ENCODE measurements at places on chromosomes 2 and 18. TPM values are rescaled to one million over a fixed set of nuclear protein-coding genes. Genes with fewer than 3 reads are reported as not detected.
A peak's percentile ranks its signal among the peaks of the same experiment; 100 is the strongest.

GRCh38 chr2:69216535-69217332 lies 170.3 kb downstream of the GFPT1 start:
- DNase-seq, result no peak
- H3K4me3 ChIP-seq, result no peak overlapping the region
- H3K27ac ChIP-seq, result no peak overlapping the region
- peaks cover 10% of the 10 kb centered on the region for H3K4me1 ChIP-seq
- peaks cover 1% of the 10 kb centered on the region for H3K36me3 ChIP-seq

DNA sequence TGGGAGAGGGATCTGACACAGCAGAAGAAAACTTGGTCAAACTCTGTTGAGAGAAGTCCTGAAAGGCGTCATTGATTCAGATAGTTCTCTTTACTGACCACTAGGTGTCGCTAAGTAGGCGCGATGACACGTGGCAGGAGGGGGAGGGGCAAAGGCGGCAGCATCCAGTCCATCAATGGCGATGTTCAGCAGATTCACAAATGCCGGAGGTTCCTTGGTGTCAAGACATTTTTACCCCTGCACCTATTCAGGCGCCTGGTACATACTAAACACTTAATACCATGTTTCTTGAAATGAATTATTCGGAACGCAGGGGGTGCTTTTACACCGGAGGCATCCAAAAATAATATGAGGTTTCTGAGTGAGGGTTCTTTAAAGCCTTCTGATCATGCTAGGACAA lies 3.0 kb upstream of the PLEK start:
- no peaks in the 10 kb centered on the region for H3K27me3 ChIP-seq
- no peak overlapping the region for H3K4me3 ChIP-seq
- H3K36me3 ChIP-seq, result no peaks in the 10 kb centered on the region
- no peaks in the 10 kb centered on the region for H3K4me1 ChIP-seq
- peak; percentile 90 for DNase-seq

- no peaks in the 10 kb centered on the region for H3K4me1 ChIP-seq
- H3K36me3 ChIP-seq, result no peaks in the 10 kb centered on the region
- no peak overlapping the region for H3K27ac ChIP-seq
- H3K27me3 ChIP-seq, result no peaks in the 10 kb centered on the region
- H3K4me3 ChIP-seq, result no peak overlapping the region
These were observed 99.7 kb upstream of the MGAT4A start for GRCh38 chr2:98830571-98831145.

DNA sequence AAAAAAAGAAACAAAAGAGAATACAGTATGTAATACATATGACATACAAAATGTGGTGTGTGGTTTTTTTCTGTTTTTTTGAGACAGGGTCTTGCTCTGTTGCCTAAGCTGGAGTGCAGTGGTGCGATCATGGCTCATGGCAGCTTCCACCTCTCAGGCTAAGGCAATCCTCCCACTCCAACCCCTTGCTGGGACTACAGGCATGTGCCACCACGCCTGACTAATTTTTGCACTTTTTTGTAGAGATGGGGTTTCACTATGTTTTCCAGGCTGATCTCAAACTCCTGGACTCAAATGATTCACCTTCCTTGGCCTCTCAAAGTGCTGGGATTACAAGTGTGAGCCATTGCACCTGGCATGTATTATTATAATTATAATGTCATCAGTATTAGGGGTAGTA lies 38.9 kb downstream of the DHX57 start:
- no peak for DNase-seq
- H3K4me1 ChIP-seq, result no peaks in the 10 kb centered on the region
- no peaks in the 10 kb centered on the region for H3K27me3 ChIP-seq
- no peak overlapping the region for H3K4me3 ChIP-seq
- H3K27ac ChIP-seq, result no peak overlapping the region

DNA sequence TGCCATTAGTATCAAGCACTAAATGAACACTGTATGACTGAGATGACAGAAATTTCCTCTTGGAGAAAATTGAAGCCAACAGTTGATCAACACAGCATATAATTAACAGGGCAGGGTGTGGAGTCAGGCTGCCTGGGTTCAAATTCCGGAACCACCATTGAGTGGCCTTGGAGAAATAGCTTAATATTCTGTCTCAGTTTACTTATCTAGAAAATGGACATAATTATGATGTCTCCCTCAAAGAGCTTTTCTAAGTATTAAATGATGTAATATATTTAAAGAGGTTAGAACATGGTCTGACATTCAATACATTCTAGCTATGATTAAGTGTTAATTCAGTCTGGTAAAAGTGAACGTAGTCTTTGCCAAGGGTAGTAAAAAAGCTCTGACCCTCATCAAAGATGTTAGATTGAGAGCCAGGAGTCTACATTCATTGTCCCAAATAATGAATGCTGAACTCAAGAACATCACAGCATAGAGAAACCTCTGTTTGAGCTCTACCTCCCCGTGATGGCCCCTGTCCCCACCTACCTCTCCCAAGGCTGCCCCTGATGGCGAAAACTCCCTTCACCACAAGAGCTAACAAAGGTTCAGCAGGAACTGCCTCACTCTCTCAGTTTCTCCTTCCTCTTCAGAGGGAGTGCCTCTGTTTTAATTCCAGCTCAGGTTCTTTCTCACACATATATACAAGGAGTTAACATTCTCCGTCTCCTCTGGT lies 2.7 kb upstream of the VWA3B start:
- no peak overlapping the region for H3K27ac ChIP-seq
- H3K4me3 ChIP-seq, result no peak overlapping the region
- no peaks in the 10 kb centered on the region for H3K27me3 ChIP-seq

DNA sequence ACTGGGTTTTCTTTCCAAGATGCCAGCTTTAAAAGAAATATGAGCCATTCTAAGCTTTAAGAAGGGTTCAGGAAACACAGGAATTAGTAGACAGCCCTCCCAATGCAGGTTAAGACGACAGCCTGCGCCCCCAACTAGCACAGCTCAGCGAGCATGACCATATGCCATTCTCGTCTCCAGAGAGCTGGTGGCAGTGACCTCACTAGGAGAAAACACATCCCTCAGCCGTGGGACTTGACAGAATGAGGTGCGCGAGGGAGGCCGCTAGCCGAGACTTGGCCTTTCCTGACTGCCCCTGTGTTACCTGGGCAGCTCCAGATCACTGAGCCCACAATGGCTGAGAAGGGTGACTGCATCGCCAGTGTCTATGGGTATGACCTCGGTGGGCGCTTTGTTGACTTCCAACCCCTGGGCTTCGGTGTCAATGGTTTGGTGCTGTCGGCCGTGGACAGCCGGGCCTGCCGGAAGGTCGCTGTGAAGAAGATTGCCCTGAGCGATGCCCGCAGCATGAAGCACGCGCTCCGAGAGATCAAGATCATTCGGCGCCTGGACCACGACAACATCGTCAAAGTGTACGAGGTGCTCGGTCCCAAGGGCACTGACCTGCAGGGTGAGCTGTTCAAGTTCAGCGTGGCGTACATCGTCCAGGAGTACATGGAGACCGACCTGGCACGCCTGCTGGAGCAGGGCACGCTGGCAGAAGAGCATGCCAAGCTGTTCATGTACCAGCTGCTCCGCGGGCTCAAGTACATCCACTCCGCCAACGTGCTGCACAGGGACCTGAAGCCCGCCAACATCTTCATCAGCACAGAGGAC lies 103.9 kb downstream of the MAPK4 start:
- no peaks in the 10 kb centered on the region for H3K27me3 ChIP-seq
- H3K27ac ChIP-seq, result no peak overlapping the region
- no peak overlapping the region for H3K4me3 ChIP-seq
- no peak for DNase-seq

DNA sequence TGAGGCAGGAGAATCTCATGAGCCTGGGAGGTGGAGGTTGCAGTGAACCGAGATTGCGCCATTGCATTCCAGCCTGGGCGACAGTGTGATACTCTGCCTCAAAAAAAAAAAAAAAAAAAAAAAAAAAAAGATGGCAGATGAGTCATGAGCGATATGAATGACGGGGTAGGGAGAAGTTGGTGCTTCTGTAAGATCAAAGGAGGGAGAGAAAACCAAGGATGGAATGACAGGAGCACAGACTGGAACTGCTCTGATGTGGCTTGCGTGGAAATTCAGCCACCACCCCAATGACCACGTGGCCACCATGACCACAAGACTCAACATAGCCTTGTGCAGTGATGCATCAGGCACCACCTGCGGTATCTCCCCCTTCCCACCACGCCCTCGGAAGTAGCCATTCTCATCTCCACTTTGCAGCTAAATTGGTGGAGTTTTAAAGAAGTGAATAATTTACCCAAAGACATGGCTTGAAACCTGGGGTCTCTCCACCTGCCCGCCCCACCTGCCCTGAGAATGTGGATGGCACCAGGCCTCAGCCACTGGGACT lies 96.0 kb downstream of the ACKR3 start:
- H3K4me3 ChIP-seq, result no peak overlapping the region
- no peak for DNase-seq
- no peaks in the 10 kb centered on the region for H3K36me3 ChIP-seq
- no peaks in the 10 kb centered on the region for H3K27me3 ChIP-seq
- H3K4me1 ChIP-seq, result no peaks in the 10 kb centered on the region

- no peaks in the 10 kb centered on the region for H3K27me3 ChIP-seq
- DNase-seq, result no peak
- no peaks in the 10 kb centered on the region for H3K36me3 ChIP-seq
- H3K4me1 ChIP-seq, result no peaks in the 10 kb centered on the region
- no peak overlapping the region for H3K27ac ChIP-seq
- no peak overlapping the region for H3K4me3 ChIP-seq
These were observed 133.5 kb upstream of the SLC14A2 start for GRCh38 chr18:45481821-45482220.

GRCh38 chr2:29841386-29842004 lies 79.9 kb downstream of the ALK start:
- H3K4me1 ChIP-seq, result peaks cover 2% of the 10 kb centered on the region
- H3K4me3 ChIP-seq, result no peak overlapping the region
- H3K27me3 ChIP-seq, result no peaks in the 10 kb centered on the region
- no peaks in the 10 kb centered on the region for H3K36me3 ChIP-seq
- DNase-seq, result no peak
- no peak overlapping the region for H3K27ac ChIP-seq

DNA sequence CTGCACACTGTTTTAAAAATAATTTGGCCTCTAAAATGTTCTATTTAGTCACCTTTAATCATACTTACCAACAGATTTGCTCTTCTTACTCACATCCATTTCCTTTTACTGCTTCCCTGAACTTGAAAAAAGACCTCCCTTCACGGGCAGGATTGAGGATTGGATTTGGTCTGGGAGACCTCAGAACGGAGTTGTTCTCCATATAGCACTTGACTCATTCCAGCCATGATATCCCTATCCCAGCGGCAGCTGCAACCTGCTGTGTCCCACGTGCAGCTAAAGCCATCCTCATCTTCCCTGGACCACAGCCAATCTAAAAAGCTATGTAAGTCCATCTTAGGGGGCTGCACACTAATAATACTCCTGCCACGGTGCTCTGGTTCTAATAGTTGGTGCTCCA lies 97.0 kb upstream of the PTPRM start:
- no peak for DNase-seq
- H3K27ac ChIP-seq, result no peak overlapping the region
- no peak overlapping the region for H3K4me3 ChIP-seq
- no peaks in the 10 kb centered on the region for H3K27me3 ChIP-seq
- H3K36me3 ChIP-seq, result no peaks in the 10 kb centered on the region

DNA sequence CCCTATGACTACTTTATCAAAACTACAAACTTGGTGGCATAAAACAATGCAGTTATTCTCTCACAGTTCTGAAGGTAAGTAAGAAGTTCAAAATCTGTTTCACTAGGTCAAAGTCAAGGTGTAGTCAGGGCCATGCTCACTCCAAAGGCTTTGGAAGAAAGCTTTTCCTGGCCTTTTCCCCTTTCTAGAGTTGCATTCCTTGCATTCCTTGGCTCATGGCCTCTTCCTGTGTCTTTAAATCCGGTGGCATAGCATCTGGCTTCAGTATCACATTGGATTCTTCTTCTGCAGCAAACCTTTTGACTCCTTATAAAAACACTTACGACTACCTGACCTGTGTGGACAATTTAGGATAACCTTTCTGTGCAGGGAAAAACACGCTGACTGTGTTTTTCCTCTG lies 543.5 kb upstream of the HNMT start:
- no peak for DNase-seq
- H3K4me1 ChIP-seq, result no peaks in the 10 kb centered on the region
- no peaks in the 10 kb centered on the region for H3K36me3 ChIP-seq
- H3K27ac ChIP-seq, result no peak overlapping the region

DNA sequence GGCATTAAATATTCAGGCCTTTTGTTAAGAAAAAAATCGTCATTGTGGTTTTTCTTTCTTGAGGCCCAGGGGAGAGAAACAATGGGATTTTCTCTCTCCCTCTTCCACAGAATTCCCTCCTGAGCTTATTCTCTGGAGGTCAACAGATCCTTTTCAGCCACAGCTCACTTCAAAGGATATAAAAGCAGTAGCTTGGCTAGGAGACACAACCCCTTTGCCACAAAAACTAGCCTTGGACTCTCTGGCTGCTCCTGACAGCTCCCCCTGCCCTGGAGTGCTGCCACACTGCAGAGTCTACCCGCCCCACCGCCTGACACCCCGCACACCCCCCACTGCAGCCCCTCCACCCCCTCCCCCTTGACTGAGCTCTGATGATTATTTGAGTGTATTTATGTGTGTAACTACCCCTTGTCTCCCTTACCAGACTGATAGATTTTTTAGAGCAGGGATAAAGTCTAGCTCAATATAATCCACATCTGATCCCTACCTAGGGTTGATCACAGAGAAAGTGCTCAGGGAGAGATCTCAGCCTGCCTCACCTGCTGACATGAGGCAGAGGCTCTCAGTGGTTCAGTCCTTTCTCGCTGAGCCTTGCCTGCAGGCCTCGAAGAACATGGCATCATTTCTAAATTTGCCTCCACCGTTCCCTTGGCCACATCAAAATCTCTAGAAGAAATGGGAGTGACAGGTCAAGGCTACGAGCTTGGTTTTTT lies 132.2 kb upstream of the SP5 start:
- no peak overlapping the region for H3K27ac ChIP-seq
- no peak for DNase-seq
- H3K36me3 ChIP-seq, result no peaks in the 10 kb centered on the region
- no peaks in the 10 kb centered on the region for H3K27me3 ChIP-seq
- no peak overlapping the region for H3K4me3 ChIP-seq
- H3K4me1 ChIP-seq, result no peaks in the 10 kb centered on the region

GRCh38 chr18:13305301-13305700 lies 86.7 kb downstream of the LDLRAD4 start:
- no peak for DNase-seq
- H3K36me3 ChIP-seq, result no peaks in the 10 kb centered on the region
- H3K27ac ChIP-seq, result no peak overlapping the region
- no peaks in the 10 kb centered on the region for H3K27me3 ChIP-seq
- no peak overlapping the region for H3K4me3 ChIP-seq

GRCh38 chr18:58416704-58417683 lies 211.9 kb downstream of the ALPK2 start:
- no peak for DNase-seq
- H3K4me1 ChIP-seq, result no peaks in the 10 kb centered on the region
- no peak overlapping the region for H3K27ac ChIP-seq
- H3K36me3 ChIP-seq, result no peaks in the 10 kb centered on the region

DNA sequence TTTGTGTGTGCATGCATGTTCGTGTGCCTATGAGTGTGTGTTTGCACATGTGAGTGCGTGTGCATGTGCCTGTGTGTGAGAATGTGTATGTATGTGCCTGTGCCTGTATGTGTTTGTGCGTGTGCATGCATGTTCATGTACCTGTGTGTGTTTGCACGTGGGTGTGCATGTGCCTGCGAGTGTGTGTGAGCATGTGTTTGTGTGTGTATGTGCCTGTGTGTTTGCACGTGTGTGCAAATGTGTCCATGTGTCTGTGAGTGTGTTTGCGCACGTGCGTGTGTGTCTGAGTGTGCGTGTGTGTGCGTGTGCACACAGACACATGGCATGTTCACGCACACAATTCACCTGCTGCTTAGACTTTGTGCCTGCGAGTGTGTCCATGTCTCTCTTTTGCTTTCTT lies 853.5 kb upstream of the SALL3 start:
- H3K4me3 ChIP-seq, result no peak overlapping the region
- H3K4me1 ChIP-seq, result no peaks in the 10 kb centered on the region
- H3K36me3 ChIP-seq, result no peaks in the 10 kb centered on the region
- H3K27me3 ChIP-seq, result no peaks in the 10 kb centered on the region
- no peak for DNase-seq

Gene MC5R
- not detected for total RNA-seq

Gene STPG4
- total RNA-seq, result 0.75 TPM

Gene PTPN18
- 71.0 TPM for total RNA-seq

Gene TFPI
- 135 TPM for total RNA-seq

Data from aorta (tissue), 5 donors.